ENCODE measurements at places on chromosomes 12 and 14. TPM values are rescaled to one million over a fixed set of nuclear protein-coding genes. Genes with fewer than 3 reads are reported as not detected.

DNA sequence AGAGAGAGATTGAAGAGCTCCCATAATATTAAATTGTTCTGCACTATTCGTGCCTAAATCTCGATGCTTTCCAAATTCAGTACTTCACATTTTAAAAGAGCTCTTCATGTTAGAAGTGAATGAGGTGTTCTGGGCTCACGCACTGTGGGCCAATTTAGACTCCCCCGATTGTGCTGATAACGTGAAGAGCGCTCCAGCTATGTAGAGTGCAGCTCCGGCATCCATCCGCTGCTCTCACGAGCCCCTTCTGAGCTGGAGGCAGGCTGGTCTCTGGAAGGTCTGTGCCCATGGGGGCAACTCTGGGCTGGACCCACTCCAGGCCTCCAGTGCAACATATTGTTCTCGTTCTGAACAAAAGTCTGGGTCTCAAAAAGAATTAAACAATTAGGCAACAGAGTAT, 692.6 kb downstream of the VRK1 start:
- ATAC-seq, result no peak

GRCh38 chr12:79252358-79253075, 387.9 kb downstream of the SYT1 start:
- no peak for ATAC-seq

Gene KLHL33
- 0.27 TPM for total RNA-seq

Gene TMPRSS12
- not detected for total RNA-seq

Gene KRT77
- not detected for total RNA-seq
